Suprapubic skin (tissue), 4 donors: ENCODE measurements at places on chromosomes 11 and 22.

DNA sequence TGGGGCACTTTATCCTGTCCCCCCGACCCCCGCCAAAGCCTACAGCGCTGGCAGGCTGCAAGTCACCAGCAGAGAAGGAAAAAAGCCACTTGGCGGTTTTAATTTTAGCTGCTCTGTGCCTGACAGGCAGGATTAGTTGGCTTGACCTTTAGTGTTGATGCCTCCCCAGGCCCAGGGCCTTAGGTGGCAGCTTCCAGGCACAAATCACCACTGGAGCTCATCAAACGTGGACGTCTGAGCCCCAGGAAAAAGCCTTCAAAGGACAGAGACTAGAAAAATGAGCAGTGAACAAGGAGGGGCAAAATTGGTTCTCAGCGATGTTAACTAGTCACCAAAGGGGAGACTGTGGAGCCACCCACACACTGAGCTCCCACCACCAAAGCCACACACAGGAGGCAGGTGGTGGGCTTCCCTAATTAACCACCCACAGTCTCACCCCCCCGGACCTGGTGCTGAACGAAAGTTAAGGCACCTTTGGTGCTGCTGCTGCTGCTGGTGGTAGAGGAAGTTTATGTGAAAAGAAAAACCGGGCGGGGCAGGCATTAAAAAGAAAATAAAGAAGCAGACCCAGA, 4.4 kb upstream of the PYGM start:
- DNase-seq, result no peak

DNA sequence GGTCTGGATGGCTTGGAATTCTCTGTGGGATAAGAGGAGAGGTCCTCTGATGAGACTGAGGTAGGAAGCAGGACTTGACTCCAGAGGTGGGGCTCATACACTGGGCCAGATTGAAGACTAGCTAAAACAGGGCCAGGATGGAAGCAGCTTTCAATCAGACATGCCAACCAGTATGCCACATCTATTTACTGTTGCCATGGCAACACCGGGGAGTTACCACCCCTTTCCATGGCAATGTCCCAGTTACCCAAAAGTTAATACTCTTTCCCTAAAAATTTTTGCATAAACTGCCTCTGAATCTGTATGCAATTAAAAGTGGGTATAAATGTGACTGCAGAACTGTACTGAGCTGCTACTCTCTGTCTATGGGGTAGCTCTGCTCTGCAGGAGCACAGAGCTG, 247.5 kb upstream of the ZBED5 start:
- DNase-seq, result no peak

DNA sequence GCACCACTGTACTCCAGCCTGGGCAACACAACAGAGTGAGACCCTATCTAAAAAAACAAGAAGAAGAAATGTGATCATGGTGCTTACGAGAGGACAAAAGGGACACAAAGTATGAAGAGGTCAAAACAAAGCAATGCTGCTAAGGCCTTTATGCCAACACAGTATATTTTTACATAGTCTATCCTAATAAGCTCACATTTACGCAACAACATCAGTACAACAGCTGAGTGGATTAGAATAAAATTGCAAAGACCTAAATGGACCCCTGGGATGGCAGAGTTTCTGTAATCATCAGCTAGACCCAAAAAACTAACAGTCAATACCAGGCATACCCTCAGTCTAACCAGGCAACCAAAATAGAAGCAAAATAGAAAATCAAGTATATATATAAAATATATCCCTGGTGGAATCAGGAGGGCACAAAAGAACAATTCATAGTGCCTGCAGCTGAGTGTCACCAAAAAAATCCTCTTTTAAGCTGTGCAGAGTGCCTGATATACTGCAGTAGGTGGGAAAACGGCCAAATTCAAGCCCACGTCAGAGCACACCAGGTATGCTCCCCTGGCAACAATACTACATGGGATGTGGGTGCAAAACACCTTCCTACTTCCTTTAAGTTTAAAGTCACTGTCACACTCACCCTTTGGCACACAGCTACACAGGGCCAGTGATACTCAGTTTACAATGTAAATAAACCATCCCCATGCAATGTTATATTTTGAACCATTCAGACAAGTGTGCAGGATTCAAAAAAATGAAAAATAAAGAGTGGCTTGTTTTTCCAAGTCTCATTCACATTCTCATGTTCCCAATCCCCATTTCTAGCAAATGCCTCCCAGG, 57.8 kb downstream of the RBFOX2 start:
- DNase-seq, result no peak

DNA sequence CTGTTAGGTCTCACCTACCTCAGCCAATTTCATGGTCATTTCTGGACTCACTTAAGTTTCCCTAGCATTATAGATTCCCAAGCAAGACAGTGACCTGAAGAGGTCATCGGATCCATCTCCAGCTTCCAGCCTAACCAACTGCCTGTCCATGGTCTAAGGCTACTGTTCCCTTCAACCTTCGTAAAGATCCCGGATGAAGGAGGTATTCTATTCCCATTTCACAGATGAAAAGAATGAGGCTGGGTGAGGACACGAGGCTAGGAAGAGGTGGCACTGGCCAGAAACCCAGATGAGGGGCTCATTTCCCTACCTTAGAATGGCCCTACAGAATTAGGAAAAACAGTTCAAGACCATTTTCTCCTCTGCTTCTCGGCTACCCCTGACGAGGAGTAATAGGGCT, 31.3 kb upstream of the DRD2 start:
- no peak for DNase-seq

DNA sequence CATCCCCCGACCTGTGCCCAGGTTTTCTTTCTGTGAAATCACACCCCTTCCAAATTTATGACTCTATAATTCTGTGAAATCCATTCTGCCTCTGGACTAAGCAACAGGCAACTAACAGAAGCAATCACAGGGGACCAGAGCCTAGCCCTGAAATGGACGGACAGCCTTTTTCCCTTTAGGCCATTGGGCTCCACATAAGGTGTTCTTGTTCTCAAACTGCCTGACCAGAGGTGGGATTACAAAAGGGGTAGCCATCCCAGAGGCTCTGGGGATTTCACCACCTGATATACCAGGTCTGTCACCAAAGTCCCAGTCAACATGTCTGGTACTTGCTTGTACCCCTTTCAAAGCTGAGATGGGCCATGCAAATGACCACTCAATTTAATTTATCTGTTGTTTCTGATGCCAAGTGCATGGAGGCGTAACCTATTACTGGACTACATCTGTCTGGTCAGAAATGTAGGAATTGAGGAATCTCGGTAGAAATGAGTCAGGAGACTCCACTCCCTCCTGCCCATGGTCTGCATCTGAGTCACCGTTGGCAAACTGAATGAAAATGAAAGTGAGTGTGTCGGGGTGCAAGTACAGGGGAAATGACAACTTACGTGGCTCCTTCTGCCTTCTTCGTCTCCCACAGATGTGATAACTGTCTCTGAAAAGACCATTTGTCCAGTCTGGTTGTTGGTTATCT, 10.2 kb downstream of the DKK3 start:
- peak; percentile 35 for DNase-seq

GRCh38 chr11:32050264-32050663, 40.6 kb upstream of the RCN1 start:
- no peak for DNase-seq

GRCh38 chr11:128399251-128400121, 187.9 kb downstream of the ETS1 start:
- DNase-seq, result no peak

DNA sequence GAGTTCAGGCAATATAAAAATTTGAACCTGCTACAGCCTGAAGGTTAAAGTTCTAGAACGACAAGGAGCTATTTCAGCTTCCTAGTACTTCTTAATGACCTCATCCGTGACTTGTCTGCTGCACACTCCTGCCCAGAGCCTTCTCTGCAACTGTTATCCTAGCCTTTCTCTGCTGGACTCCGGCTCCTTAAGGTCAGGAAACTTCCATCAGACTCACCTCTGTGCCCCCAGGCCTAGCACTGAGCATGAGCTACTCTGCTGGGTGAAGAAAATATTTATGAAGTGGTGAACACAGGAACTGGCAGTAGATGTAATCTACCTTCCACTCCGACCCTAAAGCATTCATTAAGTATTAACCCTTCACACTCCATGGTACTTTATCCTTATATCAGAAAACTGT, 18.4 kb downstream of the CSNK2A3 start:
- no peak for DNase-seq

DNA sequence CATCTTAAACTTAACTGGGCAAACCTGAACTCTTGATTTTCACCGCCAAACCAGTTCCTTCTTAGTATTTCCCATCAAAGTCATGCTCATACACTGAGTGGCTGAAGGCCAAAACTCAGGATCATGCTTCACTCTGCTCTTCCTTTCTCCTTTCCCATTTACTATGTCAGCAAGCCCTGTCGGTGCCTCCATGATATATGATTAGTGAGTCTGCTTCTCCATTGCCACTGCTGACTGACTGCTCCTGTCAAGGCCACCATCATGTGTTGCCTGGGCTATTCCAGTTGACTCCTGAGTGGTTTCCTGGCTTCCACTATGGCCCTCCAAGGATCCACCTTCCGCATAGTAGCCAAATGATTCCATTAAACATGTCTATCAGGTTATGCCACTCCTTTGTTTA, 42.8 kb upstream of the AMPD3 start:
- DNase-seq, result no peak

- no peak for DNase-seq
Measured at GRCh38 chr11:34750692-34751405, 130.0 kb downstream of the EHF start.

GRCh38 chr22:17233348-17234043, 14.3 kb upstream of the ADA2 start:
- DNase-seq, result no peak

- DNase-seq, result no peak
Measured at GRCh38 chr11:128471138-128471661, 116.2 kb downstream of the ETS1 start.

DNA sequence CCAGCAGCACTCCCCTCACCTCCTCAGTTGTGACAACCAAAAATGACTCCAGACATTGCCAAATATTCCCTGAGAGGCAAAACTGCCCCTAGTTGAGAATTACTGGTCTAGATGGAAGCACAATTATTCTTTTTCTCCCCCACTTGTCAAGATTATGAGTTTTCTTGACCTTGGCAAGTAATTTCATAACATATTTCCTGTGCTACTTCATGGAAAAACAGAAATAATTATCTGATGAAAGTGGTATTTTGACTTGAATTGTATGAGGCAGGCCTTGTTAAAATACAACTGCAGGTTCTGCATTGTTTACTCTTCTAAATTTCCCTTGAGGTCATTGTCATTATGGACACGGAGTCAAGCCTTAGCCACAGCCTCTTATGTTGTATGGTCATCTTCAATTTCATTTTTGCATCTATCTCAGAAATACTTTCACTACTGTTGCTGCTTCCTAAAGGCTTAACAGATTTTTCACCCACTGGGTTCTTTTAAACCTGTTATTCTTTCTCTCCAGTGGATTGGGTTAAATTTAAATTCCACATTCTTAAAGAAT, 32.2 kb upstream of the LDLRAD3 start:
- no peak for DNase-seq

DNA sequence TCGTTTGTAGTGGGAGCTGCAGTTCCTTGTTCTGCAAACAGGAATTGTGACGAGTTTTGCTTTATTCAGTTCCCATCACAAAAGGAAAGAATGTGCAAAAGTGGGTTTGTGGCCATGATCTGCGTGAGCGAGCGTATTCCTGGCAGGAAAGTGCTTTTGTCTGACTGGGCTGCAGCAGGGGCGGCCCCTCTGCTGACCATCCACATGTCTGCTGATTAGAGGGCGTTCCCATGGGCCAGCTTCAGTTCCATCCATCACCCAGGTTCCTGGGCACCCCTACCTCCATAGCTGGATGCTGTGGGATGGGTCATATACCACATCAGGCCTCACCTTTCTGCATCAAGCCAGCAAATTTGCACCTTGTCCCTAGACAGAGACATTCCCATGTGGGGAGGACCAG, 28.9 kb upstream of the GAL start:
- no peak for DNase-seq

DNA sequence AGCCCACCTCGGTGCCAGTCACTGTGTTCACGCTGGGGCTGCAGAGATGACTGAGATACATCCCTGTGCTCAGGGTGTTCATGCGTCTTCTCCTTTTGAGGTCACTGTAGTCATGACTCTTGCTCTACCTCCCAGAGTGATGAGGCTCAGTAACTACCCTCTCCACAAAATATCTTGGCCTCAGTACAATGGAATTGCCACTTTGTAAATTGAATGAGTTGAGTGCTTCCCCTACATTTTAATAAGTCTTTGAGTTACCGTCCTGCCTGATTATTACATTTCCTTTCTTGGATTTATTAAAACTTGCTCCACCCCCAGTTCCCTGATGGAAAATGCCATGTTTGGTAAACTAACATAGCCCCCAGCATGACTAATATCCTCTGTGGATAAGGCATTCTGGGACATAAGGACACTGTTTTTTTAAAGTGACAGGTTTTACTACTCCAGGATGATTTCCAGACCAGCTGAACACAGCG, 15.9 kb downstream of the PRSS23 start:
- DNase-seq, result no peak

GRCh38 chr11:61777234-61778090, 14.9 kb downstream of the TMEM258 start:
- DNase-seq, result no peak

DNA sequence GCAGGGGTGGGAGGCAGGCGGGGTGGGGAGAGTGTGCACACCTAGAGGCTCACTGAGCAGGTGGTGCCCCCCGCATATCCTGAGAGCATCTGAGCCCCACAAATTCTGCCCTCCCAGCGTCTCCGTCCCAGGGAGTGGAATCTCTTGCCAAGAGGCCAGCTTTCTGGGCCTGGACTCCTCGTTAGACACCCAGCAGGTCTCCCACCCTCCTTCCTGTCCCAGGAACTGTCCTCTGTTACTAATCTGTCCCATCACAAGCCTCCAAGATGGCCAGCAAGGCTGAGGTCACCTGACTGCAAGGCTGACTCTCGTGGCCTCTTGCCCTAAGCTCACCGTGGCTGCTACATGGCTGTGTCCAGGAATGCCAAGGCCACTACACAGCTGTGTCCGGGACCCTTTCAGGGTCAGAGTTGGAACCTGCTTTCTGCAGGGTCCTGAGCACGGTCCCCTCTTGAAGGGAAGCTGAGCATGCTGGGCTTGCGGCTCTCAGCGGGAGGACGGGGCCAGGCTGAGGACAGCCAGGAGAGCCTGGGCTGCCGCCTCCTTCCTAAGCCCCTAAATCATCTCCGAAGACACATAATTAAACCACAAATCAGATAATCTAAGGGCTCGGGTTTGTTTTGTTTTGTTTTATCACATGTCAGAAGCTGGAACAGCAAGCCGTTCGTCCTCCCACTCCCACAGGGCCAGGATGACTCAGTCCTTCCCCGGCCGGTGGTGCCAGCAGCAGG, 1327.3 kb downstream of the TBC1D22A start:
- DNase-seq, result peak; percentile 91

- DNase-seq, result no peak
Measured at GRCh38 chr11:48063424-48063978, 83.1 kb downstream of the PTPRJ start.
